ENCODE measurements at places on chromosomes 4 and X.
A peak's percentile ranks its signal among the peaks of the same experiment; 100 is the strongest.

GRCh38 chrX:135985973-135986310 is 707 bp downstream of the SLC9A6 start:
- no peak for DNase-seq

- peak; percentile 0 for DNase-seq
Observed at GRCh38 chrX:86322913-86323312, 174.7 kb downstream of the DACH2 start.

- DNase-seq = no peak
Observed at GRCh38 chr4:171928336-171928735, 115.1 kb downstream of the GALNTL6 start.

DNA sequence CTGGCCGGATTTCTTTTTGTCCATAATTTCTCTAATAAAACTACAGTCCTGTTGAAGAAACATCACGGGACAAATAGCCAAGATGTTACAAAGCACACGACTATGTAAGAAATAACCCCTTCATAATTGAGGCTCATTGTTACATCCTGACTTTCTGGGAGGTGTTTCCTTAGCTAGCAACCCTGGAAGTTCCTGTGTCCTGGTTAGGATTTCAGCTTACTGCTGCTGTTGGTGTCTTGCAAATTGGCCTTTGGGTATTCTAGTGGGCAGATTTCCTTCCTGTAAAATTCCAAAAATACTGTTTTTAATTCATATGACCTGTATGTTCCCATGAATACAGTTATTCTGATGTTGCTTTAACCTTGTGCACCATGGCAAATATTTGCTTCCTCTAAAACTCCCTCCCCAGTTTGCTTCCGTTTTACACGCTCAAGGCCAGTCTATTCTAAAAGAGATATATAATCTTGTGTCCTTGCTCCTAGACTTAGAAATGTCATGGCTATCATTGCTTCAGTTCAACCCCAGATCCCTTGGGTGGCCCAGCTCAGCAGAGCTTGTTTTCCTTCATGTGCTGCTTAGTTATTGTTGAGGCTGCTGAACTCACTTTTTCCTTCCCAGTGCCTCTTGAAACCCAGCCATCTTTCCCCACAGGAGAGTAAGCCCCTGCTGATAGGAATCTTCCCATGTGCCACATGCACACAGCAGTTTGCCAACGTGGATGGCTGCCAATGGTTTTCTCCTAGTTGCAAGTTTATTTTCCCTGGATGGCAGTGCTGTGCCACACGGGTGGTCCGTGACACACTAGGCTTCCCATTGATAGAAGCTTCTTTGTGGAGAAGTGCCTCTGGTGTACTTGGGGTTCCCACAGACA is 75.8 kb downstream of the TSPAN7 start:
- DNase-seq = no peak

Measured in cardiac fibroblast (primary cell).